AG09309 (cell line): ENCODE measurements at places on chromosomes 1 and 21.

DNA sequence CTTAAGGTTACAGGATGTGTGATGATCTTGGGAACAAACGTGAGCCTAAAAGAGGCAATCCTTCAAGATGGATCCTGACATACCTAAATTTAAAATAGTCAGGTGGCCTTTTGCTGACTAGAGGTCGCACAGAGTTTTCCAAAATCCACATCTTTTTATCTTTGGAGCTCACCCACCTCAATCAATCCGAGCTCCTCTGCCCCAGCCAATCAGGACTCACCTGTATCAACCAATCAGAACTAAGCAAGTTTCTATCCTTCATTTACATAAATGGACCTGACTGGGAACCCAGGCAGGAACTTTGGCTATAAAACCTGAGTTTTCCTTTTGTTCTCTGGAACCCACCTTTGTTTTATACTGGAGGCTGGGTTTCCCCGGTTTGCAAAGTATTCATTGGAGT is 16.2 kb downstream of the DNAJC11 start:
- DNase-seq: no peak

GRCh38 chr1:206550446-206550845 is 43.1 kb downstream of the RASSF5 start:
- DNase-seq: no peak

DNA sequence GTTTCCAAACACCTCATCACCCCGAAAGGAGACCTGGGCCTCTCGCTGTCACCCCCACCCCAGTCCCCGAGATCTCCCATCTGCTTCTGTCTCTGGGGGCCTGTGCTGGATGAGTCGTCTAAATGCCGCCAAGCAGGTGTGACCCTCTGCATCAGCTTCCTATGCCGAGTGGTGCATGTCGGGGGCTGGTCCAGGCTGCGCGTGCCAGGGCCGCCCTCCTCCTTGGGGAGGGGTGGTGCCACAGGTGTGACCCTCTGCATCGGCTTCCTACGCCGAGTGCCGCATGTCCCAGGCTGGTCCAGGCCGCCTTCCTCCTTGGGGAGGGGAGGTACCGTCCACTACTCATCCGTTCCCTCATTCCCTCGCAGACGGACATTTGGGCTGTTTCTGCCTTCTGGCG is 115.7 kb downstream of the PRDM16 start:
- no peak for DNase-seq

GRCh38 chr1:99644279-99645004 is 1.5 kb upstream of the PALMD start:
- DNase-seq: no peak

- DNase-seq: no peak
Observed at GRCh38 chr1:221900678-221901077, 158.8 kb upstream of the DUSP10 start.

DNA sequence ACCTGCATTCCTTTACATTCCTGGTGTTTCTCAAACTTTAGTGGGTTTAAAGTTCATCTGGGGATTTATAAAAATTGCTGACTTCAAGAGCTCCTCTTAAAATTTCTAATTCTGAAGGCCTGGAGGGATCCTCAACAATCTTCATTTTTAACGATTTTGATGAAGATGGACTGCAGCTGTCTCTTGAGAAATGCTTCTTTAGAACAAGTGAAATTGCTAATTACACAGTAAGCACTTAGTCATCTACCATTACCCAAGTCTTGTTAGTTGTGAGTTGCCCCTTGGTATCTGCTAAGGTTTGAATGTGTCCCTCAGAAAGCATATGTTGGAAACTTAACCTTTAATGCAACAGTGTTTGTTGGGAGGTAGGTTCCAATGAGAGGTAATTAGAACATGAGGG is 163.7 kb downstream of the LTN1 start:
- no peak for DNase-seq

GRCh38 chr1:215583185-215583749 is 16.2 kb downstream of the KCTD3 start:
- DNase-seq: no peak

- no peak for DNase-seq
Observed at GRCh38 chr1:1216770-1217620, 3.0 kb upstream of the TNFRSF4 start.

DNA sequence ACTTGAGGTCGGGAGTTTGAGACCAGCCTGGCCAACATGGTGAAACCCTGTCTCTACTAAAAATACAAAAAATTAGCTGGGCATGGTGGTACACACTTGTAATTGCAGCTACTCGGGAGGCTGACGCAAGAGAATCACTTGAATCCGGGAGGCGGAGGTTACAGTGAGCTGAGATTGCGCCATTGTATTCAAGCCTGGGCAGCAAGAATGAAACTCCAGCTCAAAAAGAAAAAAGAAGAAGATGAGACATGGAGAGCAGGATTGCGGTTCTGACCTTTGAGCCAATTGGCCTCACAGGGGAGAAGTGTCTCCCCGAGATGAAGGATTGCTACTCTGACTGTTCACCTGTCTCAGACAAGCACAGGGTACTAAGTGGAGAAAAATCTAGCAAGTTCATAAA is 6.6 kb downstream of the SCCPDH start:
- no peak for DNase-seq

GRCh38 chr1:201756406-201756805 is 72.6 kb upstream of the IPO9 start:
- DNase-seq: no peak

- no peak for DNase-seq
Observed at GRCh38 chr1:75423616-75424015, 187.3 kb downstream of the SLC44A5 start.

- DNase-seq: no peak
Observed at GRCh38 chr1:91797164-91797563, 88.8 kb downstream of the TGFBR3 start.

DNA sequence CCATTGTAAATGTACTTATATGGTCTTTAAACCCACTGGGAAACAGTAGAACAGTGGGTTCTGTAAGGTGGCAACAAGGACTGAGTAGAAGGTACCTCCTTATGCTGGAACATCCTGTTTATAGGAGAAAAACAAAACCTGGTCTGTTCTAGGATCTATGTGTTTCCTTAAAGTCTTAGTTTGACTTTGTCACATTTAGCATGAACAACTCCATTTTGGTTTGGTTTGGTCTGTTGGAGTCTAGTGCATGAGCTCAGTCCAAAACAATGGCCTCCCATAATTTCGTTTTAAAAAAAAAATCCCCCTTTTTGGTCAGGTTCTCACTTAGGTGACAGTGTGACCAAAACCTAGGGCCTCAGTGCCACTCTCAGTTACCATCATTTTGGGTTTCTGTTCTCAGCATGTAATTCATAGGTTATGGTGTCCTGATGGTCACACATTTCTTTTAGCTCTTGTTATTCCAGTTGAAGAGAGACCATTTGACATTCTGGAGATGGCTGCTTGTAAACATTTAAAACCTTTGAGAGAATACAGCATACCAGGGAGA is 66.4 kb upstream of the IL12RB2 start:
- DNase-seq: no peak

DNA sequence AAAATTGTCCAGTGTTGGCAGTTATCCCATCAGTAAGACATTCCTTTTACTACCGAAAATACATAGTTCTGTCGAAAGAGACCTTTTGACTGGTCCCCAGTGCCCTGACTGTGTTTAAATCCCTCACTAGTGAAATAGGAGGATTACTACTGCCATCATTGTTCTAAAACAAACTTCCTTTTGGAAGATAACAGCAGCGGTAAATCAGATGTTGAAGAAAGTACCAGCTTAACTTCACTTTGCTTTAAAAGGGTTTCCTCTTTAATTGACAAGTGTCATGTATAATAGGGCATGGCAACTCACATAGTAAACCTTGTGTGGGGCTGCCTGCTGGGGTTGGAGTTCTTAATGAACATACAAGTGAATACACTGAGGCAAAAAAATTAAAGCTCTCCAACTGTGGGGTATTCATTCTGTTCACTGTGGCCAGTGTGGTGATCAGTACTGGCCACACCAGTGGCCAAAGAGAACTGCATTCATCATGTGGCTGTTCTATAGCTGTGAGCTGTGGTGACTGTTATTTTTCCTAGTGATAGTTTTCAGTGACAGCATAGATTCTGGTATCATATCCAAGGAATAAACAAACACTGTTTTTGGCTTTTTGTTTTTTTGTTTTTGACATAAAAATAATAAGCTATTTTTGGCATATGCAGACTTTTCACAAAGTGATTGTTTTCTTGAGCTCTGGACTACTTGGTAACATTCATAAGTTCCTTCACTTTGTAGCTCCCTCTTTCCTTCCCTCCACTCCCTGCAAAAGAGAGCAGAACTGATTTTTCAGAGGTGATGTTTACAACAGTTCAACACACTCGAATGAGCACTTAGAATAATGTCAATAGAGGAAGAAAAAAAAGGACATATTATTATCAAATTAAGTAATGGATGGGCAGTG is 74.5 kb downstream of the NFIA start:
- DNase-seq: no peak

DNA sequence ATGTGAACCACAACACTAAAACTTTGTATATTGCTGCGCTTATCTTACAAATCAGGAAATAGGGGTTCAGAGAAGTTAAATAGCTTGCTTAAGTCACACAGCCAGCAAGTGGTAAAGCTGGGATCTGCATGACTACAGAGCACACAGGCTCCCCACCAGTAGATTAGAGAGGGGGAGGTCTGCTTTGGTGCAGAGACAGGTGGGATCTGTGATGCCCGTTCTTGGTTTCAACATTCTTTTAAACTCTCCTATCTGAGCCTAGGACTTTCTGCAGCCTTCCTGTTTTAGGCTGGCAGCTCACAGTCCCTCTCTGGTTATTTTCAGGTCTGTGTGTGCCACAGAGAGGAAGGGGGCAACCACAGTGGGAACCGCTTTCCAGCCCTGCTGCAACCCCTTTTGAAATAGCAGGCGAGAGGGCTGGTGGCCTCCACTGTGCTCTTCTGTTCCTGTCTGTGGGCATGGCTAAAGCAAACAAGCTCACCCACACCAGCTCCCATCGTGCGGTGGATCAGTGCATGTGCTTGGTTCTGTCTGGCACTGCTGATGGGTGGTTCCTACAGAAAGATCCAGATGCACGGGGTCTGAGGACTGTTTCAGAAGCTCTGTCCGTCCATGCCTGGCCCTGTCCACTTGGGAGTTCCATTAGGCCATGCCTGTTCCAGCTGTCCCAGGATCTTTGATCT is 1.7 kb upstream of the IL6R start:
- DNase-seq: no peak

- no peak for DNase-seq
Observed at GRCh38 chr1:156100205-156100995, 14.1 kb upstream of the LMNA start.

- DNase-seq: no peak
Observed at GRCh38 chr21:44985441-44986401, 45.9 kb downstream of the SLX9 start.

- no peak for DNase-seq
Observed at GRCh38 chr1:18924221-18924691, 21.9 kb upstream of the ALDH4A1 start.

- DNase-seq: no peak
Observed at GRCh38 chr1:90382161-90382560, 334.9 kb downstream of the BARHL2 start.

- DNase-seq: no peak
Observed at GRCh38 chr1:43882763-43883162, 50.8 kb upstream of the ARTN start.

DNA sequence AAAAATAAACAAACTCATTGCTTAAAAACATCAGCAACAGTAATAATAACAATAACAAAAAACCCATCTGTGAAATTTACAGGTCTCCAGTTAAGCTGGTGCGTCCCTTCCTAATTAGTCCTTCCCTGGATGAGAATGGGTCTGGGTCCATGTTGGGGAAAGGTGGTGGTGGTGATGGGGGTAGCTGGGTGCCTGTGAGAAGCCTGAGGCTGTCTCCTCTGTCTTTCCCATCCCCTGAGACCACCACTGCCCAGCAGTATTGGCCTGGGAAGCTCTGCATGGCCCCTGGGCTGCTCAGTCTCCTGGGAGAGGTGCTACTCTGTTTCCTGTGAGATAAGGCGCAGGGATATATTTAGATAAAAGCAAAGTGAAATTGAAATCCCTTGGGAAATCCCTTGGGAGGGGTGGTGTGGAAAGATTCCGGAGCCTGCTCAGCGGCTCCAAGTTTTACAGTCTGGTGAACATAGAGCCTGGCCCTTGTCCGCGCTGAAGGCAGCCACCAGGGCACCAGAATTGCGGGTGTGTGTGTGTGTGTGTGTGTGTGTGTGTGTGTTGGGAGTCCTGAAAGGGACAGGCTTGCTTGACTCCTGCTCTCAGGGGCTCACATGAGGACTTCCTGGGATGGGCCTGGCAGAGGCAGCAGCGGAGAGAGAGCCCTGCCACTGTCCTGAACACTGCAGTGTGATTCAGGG is 150.2 kb downstream of the FOXD2 start:
- no peak for DNase-seq

DNA sequence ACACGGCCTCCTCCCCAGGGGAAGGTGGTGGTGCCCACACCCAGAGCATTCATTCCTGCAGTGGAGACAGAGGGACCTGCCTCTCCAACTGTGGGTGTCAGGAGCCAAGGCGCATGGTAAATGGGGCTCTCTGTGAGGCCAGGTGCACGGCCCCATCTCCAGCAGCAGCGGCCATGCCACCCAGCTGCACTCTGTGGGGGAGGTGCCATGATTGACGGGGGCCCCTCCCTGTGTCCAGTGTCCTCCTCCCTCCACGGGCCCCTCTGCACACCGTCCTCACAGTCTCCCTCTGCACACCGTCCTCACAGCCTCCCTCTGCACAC is 83.6 kb upstream of the COL6A1 start:
- DNase-seq: no peak

DNA sequence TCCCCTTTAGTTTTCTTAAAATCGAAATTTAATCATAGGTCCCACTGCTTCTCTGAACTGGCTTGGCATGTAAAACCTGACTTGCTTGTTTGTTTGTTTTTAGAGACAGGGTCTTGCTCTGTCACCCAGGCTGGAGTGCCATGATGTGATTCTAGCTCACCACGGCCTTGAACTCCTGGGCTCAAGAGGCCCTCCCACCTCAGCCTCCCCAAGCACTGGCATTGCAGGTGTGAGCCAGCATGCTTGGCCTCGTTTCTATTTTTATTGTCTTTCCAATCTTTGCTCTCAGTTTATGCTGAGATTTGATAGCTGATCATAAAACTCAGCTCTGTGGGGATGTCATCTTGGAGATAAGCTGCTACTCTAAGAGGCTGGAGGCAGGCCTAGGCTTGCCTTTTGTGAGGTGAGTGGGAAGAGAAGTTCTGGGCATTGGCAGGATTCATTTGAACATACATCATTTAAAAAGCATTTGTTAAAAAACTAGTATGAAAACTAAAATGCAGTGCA is 51.5 kb upstream of the GCLM start:
- no peak for DNase-seq
